Stimulated activated CD8-positive, alpha-beta memory T cell treated with anti-CD3 and anti-CD28 coated beads, Interleukin-12 subunit alpha, Interleukin-12 subunit beta, amount 100 ng/mL, for 1 hour (primary cell): ENCODE measurements at places on chromosomes 11 and 22.

DNA sequence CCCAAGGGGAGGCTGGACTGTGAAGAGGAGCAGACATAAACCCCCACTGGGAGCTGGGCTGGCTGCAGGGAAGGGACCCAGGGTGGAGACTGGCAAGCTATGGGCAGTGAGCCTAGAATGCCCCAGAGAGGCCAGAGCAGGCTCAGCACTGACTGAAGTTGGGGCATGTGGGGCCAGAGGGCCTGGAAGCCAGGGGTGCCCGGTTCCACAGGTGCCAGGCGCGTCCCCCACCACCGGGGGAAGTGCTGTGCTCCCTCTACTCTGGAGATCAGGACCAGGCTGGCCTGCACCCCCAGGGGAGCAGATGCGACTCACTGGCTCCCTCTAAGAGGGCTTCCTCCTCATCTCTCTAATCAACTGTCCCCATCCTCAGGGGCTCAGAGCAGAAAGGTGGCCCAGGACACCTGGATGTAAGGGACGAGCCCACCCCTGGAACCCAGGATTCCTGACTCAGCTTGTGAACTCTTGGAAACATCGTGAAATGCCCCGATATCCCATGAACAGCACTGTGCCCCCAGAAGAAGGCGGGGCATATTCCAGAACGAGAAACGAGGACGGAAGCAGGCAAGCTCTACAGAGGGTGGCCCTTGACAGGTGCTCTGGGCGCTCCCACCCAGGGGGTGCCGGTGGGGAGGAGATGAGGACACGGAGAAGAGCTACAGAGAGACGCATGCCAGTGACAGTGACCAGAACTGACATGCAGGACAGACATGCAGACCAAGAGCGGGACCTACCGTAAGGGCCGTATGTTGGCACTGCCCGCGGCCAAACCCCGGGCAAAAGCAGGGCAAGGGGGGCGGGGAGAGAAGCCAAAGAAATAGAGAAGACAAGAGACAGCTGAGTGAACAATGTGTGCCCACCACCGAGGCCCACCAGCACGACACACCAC lies 20.4 kb downstream of the MAFF start:
- DNase-seq, result no peak

GRCh38 chr11:77819921-77820564 lies 479 bp downstream of the RSF1 start:
- DNase-seq, result no peak

- no peak for DNase-seq
These were observed 32.3 kb downstream of the ACO2 start for GRCh38 chr22:41501209-41501608.

GRCh38 chr22:29512031-29512430 lies 32.0 kb downstream of the NEFH start:
- DNase-seq, result no peak
